ENCODE measurements at places on chromosomes 7 and 10.
A peak's percentile ranks its signal among the peaks of the same experiment; 100 is the strongest.

- no peak for DNase-seq
Observed at GRCh38 chr7:120873401-120873800, 15.5 kb upstream of the TSPAN12 start.

DNA sequence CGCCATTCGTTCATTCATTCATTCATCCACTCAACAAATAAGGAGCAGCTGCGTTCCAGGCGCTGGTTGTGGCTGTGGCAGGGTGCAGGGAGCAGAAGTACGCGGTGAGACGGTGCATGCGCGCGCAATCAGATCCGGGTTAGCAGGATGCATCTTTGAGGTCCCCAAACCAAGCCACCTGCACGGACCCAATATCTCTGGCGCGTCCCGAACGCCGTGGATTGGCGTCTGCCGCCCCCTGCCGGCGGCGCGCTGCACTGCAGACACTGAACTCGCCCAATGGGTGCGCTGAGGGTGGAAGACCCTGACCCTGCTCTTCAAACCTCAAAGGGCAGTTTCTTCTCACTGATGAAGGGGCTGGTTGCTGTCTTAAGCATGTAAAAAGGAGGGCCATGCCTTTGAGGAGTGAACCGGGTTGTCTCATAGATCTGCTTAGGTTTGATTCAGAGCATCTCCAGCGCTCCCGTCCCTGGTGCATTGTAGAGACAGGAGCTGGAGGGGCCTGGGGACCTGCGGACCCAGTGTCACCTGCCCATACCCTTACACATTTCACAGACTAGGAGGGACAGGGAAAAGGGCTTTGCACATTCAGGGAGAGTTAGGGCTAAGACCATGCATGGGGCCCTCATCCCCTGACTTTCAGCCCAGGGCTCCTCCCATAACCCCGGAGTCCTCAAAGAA is 102.5 kb downstream of the RAMP3 start:
- DNase-seq: peak; percentile 56

DNA sequence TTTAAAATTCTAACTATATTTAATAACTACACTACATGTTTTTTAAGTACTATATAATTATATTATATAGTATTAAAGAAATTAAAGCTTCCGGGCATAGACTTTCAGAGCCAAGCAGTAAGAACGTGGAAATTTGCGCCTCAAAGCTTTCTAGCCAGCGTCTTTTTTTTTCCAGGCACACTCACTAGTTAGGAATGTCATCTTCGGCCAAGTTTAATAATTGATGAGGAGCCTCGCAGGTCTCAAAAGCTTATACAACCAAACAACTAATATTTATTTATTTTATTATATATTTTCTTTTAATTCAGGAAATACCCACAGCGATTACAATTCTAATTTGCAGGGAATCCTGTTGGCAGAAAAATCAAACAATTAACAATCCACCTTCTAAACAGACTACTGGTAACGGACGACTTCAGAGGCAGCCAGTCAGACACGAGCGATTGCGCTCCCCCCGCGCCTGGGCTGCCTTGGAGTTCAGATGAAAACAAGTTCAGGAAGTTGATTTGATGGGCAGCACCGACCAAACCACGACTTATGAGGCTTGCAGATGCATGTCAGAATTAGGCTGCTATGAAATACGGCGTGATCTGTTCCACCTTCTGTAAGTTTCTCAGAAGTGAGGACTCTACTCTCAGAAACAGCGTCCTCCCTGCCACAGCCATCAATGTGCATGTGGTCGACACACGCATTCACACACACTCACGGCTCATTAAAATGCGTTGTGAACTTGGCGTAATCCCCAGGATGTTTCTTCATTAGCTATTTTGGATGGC is 431.8 kb upstream of the MGMT start:
- no peak for DNase-seq

- DNase-seq: no peak
Observed at GRCh38 chr7:98230746-98231471, 19.7 kb downstream of the BHLHA15 start.
